Left renal cortex interstitium (tissue), 4 donors: ENCODE measurements at places on chromosomes 13 and 19.
A peak's percentile ranks its signal among the peaks of the same experiment; 100 is the strongest.

- DNase-seq, result no peak
Observed at GRCh38 chr13:83295686-83296085, 586.6 kb downstream of the SLITRK1 start.

- DNase-seq, result no peak
Observed at GRCh38 chr13:54536112-54536511, 1507.5 kb downstream of the OLFM4 start.

- no peak for DNase-seq
Observed at GRCh38 chr13:39196965-39197646, 158.8 kb downstream of the NHLRC3 start.

DNA sequence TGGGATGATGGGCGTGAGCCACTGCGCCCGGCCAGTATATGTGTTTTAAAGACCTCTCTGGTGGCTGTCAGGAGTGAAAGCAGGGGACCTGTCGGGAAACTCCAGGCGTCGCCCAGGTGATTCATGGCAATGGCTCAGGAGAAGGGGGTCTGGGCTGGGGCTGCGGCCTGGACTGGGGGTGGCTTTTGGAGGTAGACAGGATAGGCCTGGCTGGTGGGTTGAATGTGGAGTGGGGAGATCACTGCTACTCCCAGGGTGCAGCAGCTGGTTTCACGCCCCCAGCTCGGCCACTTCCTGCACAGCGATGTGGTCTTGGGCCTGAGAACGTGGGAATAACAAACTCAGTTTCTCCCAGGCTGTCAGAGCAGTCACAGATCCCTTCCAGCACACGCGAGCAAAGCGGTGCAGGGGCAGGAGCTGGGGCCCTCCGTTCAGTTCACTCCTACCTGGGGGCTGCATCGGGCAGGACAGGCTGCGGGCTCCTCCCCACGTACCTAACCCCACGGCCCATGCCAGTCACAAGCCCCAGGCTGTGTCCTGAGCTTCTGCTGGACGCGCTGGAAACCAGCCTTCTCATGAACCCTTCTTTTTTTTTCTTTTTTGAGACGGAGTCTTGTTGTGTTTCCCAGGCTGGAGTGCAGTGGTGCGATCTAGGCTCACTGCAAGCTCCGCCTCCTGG is 18.9 kb downstream of the KDM4B start:
- no peak for DNase-seq

- DNase-seq, result peak; percentile 59
Observed at GRCh38 chr19:14091081-14091812, 696 bp upstream of the SAMD1 start.

DNA sequence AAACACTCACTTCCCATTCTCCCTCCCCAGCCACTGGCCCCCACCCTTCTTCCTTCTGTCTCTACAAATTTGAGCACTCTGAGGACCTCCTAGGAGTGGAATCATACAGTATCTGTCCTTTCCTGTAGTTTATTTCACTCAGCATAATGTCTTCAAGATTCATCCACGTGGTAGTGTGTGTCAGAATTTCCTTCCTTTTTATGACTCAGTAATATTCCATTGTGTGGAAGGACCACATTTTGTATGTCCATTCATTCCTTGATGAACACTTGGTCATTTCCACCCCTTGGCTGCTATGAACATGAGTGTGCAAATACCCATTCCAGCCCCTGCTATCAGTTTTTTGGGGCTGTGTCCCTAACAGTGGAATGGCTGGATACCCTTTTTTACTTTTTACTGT is 9.8 kb downstream of the KLF2 start:
- DNase-seq, result no peak

DNA sequence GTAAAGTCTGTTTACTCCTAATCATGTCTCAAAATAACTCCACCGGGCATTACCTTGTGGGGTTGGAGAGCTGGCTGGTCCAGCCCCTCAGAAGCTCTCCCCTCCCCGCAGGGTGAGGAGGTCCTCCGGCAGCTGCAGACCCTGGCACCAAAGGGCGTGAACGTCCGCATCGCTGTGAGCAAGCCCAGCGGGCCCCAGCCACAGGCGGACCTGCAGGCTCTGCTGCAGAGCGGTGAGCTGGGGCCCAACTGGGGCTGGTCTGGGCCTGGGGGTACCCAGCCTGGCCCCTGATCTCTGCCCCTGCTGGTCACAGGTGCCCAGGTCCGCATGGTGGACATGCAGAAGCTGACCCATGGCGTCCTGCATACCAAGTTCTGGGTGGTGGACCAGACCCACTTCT is 20.2 kb downstream of the HIPK4 start:
- no peak for DNase-seq

GRCh38 chr13:40181203-40181845 is 485.1 kb downstream of the FOXO1 start:
- no peak for DNase-seq

GRCh38 chr13:92843549-92843948 is 383.1 kb upstream of the GPC6 start:
- DNase-seq, result no peak

GRCh38 chr19:53374743-53375142 is 9.2 kb downstream of the ZNF525 start:
- DNase-seq, result no peak

GRCh38 chr19:39403331-39404312 is 3.0 kb upstream of the ZFP36 start:
- DNase-seq, result no peak

GRCh38 chr19:30734669-30735068 is 362.5 kb downstream of the ZNF536 start:
- DNase-seq, result no peak

DNA sequence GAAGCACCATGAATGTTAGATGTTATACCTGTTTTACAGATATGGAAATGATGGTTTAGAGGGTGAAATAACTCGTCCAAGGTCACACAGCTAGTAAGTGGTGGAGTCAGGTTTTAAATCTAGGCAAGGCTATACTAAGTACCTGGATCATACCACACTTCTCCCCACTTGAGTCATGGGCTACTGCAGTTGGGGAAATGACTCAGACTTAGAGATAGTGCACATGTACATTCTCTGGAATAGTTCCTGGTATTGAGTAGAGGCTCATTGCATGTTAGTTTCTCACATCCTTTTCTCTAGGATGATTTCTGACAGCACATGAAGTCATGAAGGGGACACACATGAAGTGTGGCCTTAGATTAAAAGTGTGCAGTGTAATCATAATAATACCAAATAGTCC is 76.2 kb upstream of the TNFSF11 start:
- DNase-seq, result no peak
